ENCODE measurements at places on chromosomes 5 and 9. TPM values are rescaled to one million over a fixed set of nuclear protein-coding genes. Genes with fewer than 3 reads are reported as not detected.

KCTD16 gene
- under 0.01 TPM for total RNA-seq

PCA3 gene
- 0.25 TPM for total RNA-seq

UNC5A gene
- total RNA-seq, result 0.26 TPM

ANKDD1B gene
- 0.51 TPM for total RNA-seq

ZNF462 gene
- 4.9 TPM for total RNA-seq

FOXD1 gene
- 0.13 TPM for total RNA-seq

CCNG1 gene
- 300 TPM for total RNA-seq

OTP gene
- total RNA-seq, result not detected

CLIC3 gene
- total RNA-seq, result not detected

TAS2R1 gene
- total RNA-seq, result not detected

PTPA gene
- 114 TPM for total RNA-seq

IQGAP2 gene
- total RNA-seq, result 3.2 TPM

PCBD2 gene
- 4.2 TPM for total RNA-seq

SPATA31D4 gene
- total RNA-seq, result not detected

BTNL9 gene
- under 0.01 TPM for total RNA-seq

OGN gene
- total RNA-seq, result not detected

SH3TC2 gene
- 27.2 TPM for total RNA-seq

GPX3 gene
- 8.6 TPM for total RNA-seq

FGFR4 gene
- total RNA-seq, result 2.4 TPM

SLC34A1 gene
- total RNA-seq, result not detected

SPATA31C1 gene
- total RNA-seq, result not detected

GRAMD2B gene
- 12.8 TPM for total RNA-seq

BHMT2 gene
- 6.2 TPM for total RNA-seq

MRPL41 gene
- 45.8 TPM for total RNA-seq

CAVIN4 gene
- total RNA-seq, result 1.2 TPM

All from dermis microvascular lymphatic vessel endothelial cell (primary cell).